CD4-positive, alpha-beta memory T cell (primary cell): ENCODE measurements at places on chromosomes 16 and 17. TPM values are rescaled to one million over a fixed set of nuclear protein-coding genes. Genes with fewer than 3 reads are reported as not detected.

- DNase-seq = no peak
Measured at GRCh38 chr16:15542261-15542660, 100.7 kb downstream of the MARF1 start.

DNA sequence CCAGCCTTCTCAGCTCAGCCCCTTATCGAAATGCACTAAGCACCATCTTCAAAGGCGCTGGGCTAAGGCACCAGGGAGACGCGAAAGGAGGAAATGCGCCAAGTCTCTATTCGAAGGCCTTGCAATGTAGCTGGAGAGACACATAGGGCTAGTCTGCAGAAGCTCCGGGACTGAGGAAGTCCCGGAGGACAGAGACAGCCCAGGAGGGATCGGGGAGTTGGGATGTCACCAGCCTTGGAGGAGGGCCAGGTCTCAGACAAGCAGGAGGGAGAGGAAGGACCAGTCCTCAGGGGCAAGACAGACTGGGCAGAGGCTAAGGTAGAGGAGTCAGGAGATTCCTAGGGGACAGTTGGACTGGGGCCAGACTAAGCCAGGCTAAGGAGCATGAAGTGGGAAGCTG is 8.5 kb downstream of the C17orf100 start:
- DNase-seq = no peak

GRCh38 chr17:14332331-14332730 is 31.4 kb downstream of the HS3ST3B1 start:
- no peak for DNase-seq

GRCh38 chr16:4699046-4699556 is 5.7 kb downstream of the NUDT16L1 start:
- DNase-seq = no peak

DNA sequence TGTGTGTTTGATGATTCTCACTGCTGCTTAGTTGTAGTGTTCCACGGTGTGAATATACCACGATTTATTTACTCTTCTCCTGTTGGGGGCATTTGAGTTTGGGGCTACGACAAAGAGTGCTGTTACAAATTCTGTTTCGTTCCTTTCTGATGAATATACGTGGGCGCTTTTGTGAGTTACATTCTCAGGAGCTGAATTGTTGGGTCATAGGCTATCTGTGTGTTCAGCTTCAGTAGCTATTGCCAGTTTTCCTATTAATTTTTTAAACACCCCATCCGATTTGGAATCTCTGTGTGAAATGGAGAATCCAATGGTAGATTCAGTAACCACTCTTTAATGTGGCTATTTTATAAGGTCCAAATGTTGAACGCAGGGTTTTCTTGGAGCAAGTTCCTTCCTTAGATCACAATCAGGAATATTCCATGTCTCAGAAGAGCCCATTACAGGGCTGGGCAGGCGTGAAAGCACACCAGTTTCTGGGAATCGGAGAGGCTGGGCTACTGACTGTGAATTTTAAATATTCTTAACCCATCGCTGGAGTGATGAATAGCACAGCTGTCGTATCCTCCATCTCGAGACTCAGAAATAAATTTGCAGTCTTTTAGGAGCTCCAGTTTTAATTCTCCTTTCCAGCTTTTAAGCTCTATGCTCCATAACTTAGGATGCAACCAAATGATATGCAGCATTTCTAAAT is 115.9 kb downstream of the PITPNC1 start:
- no peak for DNase-seq

GRCh38 chr16:63787014-63787413 is 1334.8 kb downstream of the CDH11 start:
- DNase-seq = no peak

DNA sequence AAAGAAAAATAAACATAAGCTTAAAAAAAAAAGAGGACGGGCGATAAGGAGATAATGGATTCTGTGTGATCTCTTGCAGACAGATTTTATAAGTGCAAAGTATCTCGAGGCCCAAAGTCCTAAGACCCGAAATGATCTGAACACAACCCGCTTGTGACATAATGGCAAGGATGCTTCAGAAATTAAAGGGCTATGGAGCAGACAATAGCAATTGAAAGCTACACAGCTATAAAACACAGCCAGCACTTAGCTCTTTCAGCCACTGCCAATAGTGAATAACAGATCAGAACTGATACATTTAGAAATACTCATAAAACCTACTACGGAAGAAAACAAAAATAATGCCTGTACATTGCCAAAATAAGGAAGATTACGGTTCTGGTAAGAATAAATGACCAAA is 117.5 kb downstream of the ZFHX3 start:
- DNase-seq = no peak

GRCh38 chr17:58531661-58532554 is 17.5 kb upstream of the MTMR4 start:
- no peak for DNase-seq

- peak; percentile 59 for DNase-seq
Measured at GRCh38 chr17:29292071-29292991, 1.6 kb downstream of the NUFIP2 start.

DNA sequence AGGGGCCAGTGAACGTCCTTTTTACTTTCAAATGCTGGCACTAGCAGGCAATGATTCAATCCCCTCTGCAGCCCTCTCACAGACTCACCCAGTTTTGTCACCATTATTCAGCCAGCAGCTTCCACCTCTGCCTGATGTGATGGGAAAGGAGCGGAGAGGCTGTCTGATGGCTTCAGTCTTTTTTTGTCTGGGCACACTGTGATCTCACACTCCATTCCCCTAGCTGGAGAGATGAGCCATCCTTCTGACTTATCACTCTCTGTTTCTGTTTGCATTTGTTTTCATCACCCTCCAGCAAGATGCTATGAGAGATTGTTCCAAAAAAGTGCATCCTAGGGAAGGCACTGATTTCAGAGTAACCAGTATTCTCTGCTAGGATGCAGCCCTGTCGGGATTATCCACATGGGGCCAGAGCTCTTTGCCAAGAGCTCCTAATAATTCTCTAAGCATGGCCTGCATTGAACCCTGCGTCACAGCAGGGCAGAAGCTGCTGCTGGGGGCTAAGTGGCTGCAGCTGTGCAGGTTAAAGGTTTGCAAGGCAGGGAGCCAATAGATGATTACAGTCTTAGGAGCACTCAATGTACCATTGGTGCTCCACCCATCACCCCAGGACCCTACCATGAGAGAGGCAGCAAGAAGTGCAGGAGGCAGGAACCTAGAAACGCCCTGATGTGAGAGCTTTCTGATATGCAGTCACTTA is 236.1 kb upstream of the C16orf82 start:
- no peak for DNase-seq

GRCh38 chr17:9336817-9337216 is 238.8 kb downstream of the STX8 start:
- DNase-seq = no peak

DNA sequence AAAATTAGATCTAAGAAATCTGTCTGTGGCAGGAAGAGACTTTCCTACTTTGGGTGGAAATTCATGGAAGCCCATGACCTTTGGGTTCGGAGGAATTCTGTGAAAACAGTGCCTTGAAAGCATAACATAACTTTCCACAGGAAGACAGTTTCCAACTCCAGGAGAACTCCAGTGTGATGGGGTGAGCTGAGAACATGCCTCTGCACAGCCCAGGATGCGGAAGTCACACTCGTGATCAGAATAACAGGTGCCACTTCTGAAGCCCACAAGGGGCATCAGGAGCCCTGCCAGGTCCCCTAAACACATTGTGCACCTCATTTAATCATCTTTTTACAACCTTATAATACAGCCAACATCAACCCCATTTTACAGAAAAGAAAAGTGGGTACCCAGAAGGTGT is 9.7 kb downstream of the TVP23A start:
- DNase-seq = no peak

DNA sequence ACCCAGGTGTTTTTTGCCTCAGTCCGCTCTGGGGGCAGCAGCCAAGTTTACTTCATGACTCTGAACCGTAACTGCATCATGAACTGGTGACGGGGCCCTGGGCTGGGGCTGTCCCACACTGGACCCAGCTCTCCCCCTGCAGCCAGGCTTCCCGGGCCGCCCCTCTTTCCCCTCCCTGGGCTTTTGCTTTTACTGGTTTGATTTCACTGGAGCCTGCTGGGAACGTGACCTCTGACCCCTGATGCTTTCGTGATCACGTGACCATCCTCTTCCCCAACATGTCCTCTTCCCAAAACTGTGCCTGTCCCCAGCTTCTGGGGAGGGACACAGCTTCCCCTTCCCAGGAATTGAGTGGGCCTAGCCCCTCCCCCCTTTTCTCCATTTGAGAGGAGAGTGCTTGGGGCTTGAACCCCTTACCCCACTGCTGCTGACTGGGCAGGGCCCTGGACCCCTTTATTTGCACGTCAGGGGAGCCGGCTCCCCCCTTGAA is 2.1 kb upstream of the C17orf107 start:
- no peak for DNase-seq

GRCh38 chr16:3536851-3537250 is 36.0 kb downstream of the CLUAP1 start:
- no peak for DNase-seq

DNA sequence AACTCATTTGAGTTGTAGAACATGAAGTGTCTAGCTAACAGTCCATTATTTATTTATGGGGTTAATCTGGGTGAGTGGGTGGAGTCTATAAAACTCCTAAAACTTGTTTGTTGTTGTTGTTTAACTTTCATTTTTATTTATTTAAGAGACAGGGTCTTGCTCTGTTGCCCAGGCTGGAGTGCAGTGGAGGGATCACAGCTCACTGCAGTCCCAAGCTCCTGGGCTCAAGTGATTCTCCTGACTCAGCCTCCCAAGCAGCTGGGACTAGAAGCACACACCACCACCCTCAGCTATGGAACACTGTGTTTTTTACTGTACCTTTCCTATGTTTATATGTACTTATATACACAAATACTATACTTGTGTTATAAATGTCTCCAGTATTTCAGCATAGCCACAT is 77.8 kb upstream of the CLEC18B start:
- DNase-seq = no peak

DNA sequence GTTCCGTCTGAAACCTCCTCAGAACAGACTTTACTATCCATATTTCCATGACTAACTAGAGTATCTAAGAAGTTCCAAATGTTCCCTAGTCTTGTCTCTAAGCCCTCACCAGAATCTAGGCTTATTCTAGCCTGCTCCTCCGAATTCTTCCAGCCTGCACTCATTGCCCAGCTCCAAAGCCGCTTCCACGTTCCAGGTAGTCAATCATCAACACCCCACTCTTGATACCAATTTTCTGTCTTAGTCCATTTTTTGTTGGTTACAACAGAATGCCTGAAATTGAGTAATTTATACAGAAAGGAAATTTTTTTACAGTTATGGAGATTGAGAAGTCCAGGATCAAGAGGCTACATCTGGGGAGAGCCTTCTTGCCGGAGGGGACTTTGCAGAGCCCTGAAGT is 21.1 kb downstream of the SLC38A8 start:
- DNase-seq = no peak

DNA sequence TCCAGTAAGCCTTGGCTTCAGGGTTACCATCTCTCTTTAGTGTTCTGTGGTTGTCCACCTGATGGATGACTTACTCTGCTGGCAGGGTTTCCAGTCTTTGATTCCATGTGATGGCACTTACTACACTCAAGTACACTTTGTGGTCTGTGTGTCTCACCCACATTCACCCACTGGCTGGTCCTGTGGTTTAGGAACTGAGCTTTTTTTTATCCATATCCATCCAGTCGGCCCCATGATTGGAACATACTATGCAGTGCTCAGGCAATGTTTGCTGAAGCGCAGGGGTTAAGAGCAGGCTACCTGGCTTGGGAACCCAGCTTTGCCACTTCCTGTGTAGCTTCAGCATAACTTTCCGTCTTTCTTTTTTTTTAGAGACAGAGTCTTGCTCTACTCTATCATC is 2.8 kb upstream of the FUS start:
- peak; percentile 80 for DNase-seq

DNA sequence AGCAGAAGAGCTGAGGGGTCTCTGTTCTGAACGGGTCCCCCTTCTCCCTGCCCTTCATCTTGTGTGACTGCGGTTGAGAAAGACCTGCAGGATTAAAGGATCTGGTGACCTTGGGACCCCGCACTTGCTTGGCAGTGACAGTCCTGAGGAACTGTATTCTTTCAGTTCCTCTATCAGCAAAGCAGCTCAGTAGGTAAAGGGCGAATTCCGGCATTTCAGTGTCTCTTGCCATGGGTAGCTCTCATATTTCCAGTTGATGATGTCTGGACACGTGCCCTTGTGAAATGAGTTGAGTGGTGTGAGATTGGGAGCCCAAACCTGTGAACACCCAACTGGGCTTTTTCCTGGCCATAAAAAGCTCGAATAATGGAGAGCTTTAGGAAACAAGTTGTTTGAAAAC is 135.7 kb downstream of the PRKCA start:
- no peak for DNase-seq

PIK3R5 gene
- 89.4 TPM for total RNA-seq

PRAC2 gene
- not detected for total RNA-seq

CD300E gene
- total RNA-seq = not detected

SMIM36 gene
- total RNA-seq = not detected

OTOA gene
- 0.17 TPM for total RNA-seq

FAM234A gene
- 34.8 TPM for total RNA-seq

KSR1 gene
- total RNA-seq = 33.2 TPM

SMYD4 gene
- 31.5 TPM for total RNA-seq

C1QTNF8 gene
- total RNA-seq = not detected

CACNG5 gene
- not detected for total RNA-seq

NR1D1 gene
- total RNA-seq = 15.1 TPM
